ENCODE measurements at places on chromosomes 4 and X.

DNA sequence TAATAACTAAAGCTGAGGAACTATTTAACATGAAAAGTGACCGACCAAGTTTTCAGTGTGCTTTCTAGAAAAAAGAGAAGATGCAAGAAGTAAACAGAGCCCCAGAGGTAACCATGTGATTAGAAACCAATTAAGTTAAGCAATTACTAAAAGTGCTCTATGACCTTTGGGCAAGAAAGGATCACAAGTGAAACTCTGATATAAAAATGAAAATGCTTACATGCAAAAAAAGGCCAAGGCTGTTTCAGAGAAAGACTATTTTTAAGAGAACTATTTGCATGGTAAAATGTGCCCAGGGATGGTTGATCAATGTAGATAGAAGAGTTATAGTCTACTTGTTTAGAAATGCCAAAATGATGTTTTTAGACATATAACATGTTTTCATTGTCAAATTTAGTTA is 22.0 kb downstream of the KLHL15 start:
- DNase-seq, result no peak

DNA sequence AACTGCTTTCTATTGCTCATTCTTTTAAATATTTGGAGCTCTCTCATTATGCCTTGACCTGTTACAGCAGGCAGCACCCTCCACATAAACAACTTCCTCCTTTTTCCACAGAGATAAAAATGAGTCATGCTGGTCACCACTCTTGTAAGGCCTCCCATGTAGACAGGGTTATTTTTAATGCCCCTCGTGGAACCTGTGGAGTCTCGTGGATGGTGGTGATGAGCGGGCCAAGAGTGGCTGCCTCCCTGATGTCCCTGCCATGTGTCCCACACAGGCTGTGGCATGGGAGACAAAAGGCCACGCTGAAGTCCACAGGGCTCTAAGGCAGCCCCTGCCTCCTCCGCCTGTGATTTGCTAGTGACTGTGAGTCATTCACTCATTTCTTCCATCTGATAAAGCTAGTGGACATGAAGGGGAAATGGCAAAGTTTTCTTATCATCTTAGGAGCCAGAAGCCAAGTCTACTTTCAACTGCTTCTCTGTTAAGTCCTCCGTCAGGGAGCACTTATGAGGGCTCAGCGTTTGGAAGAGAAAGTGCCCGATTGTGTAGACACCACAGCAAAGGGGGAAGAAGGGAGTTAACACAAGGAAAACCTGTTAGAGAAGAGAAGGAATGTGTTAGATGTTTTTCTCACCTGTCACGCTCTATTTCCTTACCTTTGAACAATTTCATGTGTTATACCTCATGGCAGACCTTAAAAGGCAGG is 121.6 kb upstream of the FAT1 start:
- DNase-seq, result no peak

DNA sequence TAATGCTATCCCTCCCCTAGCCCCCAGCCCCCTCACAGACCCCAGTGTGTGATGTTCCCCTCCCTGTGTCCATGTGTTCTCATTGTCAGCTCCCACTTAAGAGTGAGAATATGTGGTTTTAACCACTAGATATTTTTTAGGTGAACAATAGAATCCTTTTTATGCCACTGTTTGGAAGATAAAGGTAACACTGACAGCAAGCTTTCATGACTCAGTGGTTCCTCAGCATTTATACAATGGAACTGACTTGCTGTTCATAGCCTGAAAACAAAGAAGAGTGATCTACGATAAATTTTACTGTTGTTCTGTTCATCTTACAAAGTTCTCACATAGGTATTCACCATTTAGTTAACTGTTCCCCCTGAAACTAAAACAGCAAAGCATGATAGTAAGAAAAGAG is 147.8 kb downstream of the ARHGAP10 start:
- no peak for DNase-seq

- DNase-seq, result no peak
These were observed 59.5 kb upstream of the PPP2R3B start for GRCh38 chrX:446245-446644.

GRCh38 chrX:18792828-18793227 is 85.4 kb downstream of the PPEF1 start:
- DNase-seq, result no peak

- DNase-seq, result no peak
These were observed 194.3 kb downstream of the KIT start for GRCh38 chr4:54852054-54852453.

GRCh38 chrX:20454117-20454516 is 187.4 kb upstream of the RPS6KA3 start:
- no peak for DNase-seq

DNA sequence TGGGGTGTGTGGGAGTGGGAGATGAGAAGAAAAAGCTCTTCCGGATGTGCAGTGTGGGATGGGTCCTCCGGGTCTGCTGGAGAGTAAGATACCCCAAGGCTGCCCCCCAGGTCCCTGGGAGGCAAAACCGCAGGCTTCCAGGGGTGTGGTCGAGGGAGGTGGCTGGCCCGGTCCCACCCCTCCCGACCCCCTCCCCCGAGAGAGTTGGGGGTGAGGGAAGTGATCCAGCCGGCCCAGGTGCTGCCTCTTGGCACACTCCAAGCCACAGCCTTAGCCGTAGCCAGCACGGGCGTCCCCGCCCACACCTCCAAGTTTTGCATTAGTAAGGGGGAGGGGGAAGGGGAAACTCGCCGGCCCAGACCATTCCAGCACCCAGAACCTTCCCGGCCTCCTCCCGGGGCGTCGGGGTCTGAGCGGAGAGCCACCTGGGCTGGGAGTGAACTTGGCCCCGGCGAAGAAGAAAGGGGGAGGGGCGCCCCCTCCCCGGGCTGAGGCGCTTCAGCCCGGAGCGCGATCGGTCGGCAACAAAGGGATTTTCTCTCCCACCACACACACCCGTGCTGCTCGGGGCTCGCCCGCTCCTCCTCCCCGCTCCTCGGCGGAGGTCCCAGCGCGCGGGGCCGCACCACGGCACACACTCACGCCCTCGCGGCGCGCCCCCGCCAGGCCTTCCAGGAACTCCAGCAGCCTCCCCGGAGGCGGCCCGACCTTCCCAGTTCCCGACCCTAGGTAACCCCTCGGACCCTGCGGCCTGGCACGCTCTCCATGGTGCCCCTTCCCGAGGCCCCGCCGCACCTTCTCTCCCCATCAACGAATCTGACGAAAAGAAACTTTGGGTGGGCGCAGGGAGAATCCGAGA is 14.4 kb downstream of the BCOR start:
- no peak for DNase-seq

DNA sequence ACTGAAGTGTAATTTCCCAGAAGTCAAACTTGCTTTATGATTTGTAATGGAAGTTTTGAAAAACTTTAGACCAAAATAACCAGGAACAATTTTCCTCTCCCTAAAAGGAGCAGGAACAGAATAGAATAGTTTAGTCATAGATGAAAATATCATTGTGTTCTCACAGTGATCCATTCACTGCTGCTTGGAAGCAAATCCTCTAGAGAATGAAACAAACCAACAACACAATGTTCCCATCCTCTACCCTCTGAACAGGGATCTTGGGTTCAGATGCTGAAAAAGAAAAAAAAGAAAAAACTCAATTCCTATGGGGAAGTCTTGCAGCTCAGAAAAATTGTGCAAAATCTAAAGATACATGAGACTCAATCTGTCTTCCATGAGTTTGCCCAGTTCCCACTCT is 12.2 kb downstream of the DSPP start:
- no peak for DNase-seq

GRCh38 chr4:177427192-177427591 is 15.0 kb downstream of the AGA start:
- no peak for DNase-seq

- no peak for DNase-seq
These were observed 39.8 kb upstream of the ATOH1 start for GRCh38 chr4:93788712-93789111.

GRCh38 chrX:22399437-22400192 is 126.9 kb downstream of the CBLL2 start:
- DNase-seq, result no peak

GRCh38 chr4:111268769-111269414 is 646.0 kb upstream of the PITX2 start:
- no peak for DNase-seq

DNA sequence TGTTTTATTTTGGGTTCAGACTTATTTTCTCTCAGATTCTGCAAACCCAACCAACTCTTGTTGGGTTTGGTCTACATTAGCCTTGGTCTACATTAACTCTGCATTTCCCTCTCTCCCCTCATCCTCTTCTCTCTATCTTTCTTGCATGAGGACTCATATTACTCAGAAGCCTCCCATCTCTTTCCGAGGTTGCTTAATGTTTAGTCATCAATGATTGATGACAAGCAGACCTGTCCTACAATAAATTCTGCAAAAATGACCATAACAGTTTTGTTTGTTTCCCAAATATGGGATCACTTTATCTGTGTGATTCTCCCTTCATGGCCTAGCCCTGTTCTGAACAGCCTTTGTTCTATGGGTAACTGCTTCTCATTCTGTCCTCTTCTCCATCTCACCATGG is 75.2 kb downstream of the GABRB1 start:
- no peak for DNase-seq

GRCh38 chr4:169070895-169071218 is 60.8 kb upstream of the CBR4 start:
- DNase-seq, result no peak

GRCh38 chrX:115344885-115345614 is 55.5 kb downstream of the LUZP4 start:
- DNase-seq, result no peak

GRCh38 chrX:133171962-133172708 is 46.0 kb downstream of the TFDP3 start:
- no peak for DNase-seq

DNA sequence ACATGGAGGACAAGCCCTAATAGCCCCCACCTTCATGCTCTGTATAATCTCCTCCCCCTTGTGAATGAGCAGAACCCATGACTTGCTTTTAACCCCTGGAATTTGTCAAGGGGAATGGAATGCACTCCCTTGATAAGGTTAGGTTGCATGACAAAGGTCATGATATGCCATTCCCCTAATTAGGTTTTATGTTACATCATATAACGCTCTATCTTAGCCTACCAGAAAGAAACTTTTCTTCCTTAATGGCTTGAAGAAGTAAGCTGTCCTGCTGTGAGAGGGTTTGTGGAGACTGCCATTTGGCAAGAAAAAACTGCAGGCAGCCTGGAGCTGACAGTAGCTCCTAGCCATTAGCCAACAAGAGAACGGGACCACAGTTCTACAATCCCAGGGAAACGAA is 399.8 kb upstream of the MAD2L1 start:
- DNase-seq, result no peak

DNA sequence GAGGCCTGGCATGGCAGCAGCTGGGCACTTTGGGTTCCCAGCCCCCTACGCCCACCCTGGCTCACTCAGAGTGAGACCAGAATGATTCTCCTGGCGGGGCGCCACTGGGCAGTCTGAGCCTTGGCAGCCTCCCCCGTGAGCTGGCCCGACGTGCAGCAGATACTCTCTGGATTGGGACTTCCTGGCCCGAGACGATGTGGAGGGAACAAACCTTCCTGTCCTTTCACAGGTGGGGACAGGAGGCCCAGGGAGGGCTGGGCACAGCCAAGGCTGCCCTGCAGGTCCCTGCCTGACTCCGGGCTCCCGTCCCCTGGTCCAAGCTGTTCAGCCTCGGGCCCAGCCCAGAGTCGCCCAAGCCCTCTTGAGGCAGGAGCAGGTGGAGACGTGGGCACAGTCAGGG is 17.9 kb upstream of the ADD1 start:
- DNase-seq, result no peak

GRCh38 chr4:8608714-8609391 is 16.3 kb downstream of the CPZ start:
- DNase-seq, result no peak

GRCh38 chrX:137198040-137198439 is 164.2 kb upstream of the GPR101 start:
- no peak for DNase-seq

- no peak for DNase-seq
These were observed 91.3 kb downstream of the PTPN13 start for GRCh38 chr4:86685401-86685800.

DNA sequence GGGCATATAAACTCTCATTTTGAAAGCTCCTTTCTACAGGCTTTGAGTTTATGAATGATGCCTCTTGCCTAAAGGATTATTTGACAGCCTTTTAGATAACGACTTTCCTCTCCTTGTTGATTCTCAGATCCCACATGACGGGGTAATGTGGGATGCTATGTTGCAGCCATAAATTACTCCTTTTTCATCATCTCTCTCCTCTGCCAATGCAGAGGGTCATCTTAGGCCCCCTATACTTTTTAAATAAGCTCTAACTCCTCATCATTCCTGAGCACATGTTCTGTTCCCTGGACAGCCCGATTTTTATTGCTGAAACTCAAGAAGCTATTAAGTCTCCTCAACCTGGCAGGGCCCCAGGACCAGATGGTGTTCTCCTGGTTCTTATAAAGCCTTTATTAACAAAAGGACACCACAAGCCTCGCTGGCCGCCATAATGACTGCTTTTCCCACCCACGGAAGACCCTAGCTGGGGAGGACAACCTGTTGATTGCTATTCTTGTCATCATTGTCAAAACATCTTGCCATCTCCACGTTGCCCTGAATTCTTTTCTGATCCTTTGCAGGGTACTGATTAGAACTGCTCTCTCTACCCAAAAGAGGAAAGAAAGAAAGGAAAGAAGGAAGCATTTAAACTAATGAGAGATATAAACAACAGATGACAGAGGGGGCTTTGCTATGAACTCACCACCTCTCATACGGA is 150.7 kb downstream of the DHX15 start:
- DNase-seq, result no peak

DNA sequence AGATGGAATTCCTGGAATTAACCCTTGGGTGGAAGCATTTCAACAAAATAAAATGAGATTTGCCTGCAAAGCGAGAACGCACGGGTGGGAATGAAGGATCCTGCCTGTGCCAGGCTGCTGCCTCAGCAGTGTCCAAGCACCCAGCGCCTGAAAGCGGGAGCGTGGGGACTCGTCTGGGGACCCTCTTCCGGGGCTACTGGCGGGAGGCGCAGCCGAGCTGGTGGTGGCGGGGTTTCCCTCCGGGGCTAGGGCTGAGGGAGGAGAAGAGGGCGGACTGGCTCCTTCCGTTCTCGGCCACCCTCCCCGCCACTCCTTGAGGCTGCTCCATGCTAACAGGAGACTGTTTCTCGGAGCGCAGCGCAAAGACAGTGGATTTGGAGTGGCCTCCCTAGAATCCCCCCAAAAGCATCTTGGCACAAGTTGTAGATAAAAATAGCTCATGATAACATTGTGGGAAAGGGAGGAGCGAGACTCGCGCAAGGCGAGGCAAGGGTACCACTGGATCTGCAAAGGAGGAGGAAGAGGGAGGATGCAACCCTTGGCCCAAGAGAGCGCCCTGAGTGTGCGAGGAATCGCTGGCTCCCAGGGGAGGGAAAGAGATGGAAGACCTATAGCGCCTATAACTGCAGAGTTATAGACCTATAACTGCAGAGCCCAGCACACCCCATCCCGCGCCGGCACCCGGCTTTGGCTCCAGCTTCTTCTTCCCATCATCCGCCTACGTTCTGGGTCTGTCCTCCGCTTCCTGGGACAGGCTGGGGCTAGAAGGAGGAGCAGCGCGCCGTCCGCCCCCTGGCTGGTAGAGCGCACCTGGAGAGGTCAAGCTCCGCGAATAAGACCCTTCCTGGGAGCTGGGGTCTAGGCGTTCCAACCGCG is 1.3 kb downstream of the HS3ST1 start:
- DNase-seq, result no peak

- DNase-seq, result peak; percentile 15
These were observed 91.4 kb downstream of the RTL9 start for GRCh38 chrX:110450050-110450449.
